ENCODE measurements at places on chromosomes 5 and 9. TPM values are rescaled to one million over a fixed set of nuclear protein-coding genes. Genes with fewer than 3 reads are reported as not detected.
A peak's percentile ranks its signal among the peaks of the same experiment; 100 is the strongest.

DNA sequence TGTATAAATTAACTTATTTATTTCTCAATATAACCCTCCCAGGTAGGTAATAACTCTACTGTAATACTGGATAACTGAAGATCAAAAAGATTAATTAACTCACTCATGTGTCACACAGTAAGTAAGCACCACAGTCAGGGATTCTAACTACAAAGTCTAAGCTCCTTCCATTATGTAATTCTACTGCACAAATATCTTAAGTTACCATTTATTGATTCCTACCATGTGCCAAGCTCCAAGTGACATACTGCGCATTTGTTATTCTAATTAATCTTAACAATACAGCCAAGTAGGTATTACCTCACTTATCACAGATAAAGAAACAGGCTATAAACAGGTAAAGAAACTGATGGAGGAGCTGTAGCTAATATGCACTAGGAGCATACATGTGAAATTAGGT is 58.3 kb downstream of the RANBP6 start:
- DNase-seq = no peak

DNA sequence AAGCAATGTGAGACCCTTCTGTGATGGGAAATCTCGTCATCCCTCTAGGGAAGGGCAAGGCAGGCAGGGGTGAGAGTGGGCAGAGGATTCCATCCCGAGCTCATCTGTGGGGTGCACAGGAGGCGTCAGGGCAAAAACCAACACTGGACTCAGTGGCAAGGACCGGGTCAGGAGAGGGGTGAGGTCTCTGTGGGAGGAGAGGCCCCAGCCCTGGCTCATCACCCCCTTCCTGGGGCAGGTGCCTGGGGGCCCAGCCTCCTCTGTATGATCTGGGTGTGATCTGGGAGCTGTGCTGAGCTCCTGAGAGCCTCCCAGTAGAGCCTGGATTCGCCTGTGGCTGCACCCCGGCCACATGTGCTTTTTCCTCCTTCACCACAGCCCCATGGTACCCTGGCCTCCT is 597 bp downstream of the SPATA31E1 start:
- no peak for DNase-seq

The HAND1 gene
- total RNA-seq = not detected

GRCh38 chr5:170357955-170358444 is 31.2 kb downstream of the KCNMB1 start:
- DNase-seq = no peak

- no peak for DNase-seq
Measured at GRCh38 chr9:88748566-88749261, 213.7 kb downstream of the NXNL2 start.

- peak; percentile 80 for DNase-seq
Measured at GRCh38 chr9:90102292-90102901, 497.6 kb downstream of the GADD45G start.

The SLC4A9 gene
- 0.29 TPM for total RNA-seq

The NR5A1 gene
- total RNA-seq = not detected

GRCh38 chr5:79973511-79973910 is 17.6 kb downstream of the MTX3 start:
- DNase-seq = no peak

GRCh38 chr5:78260771-78261170 is 33.7 kb downstream of the AP3B1 start:
- no peak for DNase-seq

The SLC6A19 gene
- total RNA-seq = not detected

DNA sequence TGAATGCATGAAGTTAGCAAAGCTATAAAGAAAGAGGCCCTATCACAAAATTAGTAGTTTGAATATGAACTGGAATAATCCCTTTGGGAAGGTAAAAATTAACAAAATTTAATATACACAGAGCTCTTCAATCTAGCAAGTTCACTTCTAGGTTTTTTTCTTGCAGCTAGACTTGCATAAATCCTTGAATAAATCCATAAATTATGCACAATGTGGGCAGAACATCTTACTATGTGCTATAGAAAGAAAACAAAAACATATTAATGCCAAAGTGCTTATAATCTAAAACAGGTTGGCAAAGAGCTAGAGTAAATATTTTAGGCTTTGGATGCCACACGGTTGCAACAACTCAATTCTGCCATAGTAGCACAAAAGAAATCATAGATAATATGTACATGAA is 138.5 kb upstream of the FREM1 start:
- no peak for DNase-seq

DNA sequence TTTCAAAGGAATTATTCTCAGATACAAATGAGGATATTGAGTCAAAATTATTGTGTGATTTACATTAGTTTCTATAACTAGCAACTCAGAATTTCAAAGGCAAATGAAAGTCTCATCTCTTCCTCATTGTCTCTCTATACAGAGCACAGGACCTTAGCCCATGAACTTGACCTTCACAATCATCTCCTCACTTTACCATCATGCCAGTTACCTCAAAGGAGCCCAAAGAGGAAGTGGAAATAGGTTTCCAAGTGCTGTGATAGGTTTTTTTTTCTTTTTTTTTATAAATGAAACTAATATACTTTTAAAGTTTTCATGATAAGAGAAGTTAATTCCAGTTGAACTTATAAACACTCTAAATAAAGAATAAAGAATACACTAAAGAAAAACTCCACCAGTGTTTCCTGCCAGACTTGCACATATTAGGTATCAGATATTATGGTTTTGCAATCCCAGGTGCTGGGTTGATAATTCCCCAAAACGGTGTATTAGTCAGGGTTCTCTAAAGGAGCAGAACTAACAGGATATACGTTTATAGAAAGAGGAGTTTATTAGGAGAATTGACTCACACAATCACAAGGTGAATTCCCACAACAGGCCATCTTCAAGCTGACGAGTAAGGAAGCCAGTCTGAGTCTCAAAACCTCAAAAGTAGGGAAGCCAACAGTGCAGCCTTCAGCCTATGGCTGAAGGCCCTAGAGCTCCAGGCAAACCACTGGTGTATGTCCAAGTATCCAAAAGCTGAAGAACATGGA is 50.1 kb upstream of the ADAMTS16 start:
- no peak for DNase-seq

DNA sequence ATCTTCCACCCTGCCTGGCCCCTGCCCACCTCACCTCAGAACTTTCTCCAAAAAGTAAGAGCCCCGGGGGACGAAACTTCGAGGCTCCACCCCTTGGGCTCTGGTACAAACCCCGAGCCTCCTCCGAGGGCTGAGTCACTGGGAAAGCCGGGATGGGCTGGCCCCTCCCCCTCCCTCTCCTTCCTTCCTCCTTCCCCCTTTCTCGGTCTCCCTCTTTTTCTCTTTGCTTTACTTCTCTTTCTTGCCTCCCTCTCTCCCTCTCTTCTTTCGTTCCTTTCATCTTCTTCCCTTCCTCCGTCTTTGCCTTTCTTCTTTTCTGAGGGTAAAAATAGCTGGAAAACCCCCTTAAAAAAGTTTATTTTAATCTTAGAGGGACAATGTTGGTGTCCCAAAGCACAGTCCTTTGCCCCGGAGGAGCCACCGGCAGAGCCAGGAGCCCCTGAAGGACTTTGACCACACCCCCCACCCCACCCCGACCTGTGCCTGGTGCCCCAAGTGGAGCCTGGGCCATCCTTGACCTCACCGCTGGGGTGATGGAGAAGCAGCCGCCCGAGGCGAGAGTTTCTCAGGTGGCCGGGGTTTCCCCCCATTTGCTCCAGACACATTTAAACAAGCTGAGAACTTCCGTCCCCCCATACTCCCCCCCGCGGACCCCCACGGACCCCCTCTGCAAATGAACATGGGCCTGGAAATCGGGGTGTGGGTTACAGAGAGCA is 5.7 kb upstream of the NOTCH1 start:
- DNase-seq = peak; percentile 68

The OTULINL gene
- total RNA-seq = 46.4 TPM

DNA sequence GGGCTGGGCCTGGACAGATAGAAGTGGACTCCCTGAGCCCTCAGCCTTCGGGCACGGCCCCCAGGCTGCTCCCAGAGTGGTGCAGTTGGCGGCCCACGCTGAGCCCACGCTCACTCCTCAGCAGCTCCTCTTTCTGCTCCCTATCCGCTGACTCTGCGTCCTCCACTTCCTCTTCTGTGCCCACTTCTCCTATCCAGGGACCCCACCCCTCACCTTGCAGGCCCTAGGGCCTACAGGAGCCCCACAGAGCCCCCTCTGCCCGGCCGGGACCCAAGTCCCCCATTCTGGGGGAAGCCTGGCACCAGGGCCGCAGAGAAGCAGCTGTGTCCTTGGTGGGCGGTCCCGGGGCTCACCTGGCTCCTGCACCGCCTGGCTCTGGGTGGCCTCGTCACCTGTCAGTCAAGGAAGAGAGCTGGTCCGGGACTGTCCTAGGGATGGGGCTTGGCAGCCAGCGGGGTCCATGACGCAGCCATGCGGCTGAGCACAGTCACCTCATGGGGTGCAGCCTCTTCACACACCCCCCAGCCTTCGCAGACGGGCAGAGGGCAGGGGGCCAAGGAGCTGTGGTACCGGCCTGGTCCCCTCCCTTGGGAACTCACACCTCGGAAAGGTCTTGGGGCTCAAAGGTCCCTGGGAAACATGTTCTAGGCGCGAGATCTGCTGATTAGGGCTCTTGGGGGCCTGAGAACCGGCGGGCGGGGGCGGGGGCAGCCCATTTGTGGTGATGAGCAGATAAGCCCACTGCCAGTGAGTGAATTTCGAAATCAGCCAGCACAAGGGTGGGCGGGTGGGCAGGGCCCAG is 5.4 kb upstream of the NRARP start:
- no peak for DNase-seq

DNA sequence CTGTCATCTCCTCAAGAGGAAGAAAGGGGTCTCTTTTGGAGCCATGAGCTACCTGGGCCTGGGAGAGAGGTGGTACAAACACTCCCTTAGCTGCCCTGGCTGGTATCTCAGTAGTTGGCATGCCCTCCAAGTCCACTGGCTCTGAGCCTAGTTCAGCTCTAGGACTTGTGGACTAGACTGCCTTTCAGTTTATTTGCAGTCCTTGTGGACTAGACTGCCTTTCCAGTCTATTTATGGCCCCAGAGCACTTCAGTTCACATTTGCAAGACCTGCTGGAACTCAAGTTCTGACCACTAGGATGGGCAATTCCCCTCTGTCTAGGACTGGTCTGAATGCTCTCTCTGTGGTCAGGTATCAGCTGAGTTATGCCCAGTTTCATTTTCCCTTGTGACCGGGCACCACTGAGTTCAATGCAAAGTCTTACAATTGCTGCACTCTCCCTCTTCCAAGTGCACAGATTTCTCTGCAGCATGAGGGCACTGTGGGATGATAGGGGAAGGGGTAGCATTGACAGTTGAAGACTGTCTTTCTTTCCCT is 1019.0 kb downstream of the TAF11L14 start:
- no peak for DNase-seq

The SLC34A1 gene
- total RNA-seq = 0.07 TPM

The CTSV gene
- 11.4 TPM for total RNA-seq

- no peak for DNase-seq
Measured at GRCh38 chr9:114409842-114410241, 22.1 kb upstream of the AKNA start.

- no peak for DNase-seq
Measured at GRCh38 chr5:14526493-14526892, 55.1 kb upstream of the OTULINL start.

The MUSK gene
- not detected for total RNA-seq

DNA sequence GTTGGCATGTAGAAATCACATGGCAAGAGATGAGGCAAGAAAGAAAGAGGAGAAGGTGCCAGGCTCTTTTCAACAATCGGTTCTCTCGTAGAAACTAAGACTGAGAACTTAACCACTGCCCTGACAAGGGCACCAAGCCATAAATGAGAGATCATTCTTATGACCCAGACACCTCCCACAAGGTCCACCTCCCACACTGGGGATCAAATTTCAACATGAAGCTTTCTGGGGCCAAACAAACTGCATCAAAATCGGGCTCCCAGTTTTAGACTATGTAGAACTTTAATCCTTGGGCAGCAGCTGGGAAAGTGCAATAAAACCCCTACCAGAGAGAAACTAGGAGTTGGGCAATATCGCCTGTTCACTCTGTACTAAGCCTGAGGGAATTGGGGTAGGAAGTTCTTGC is 150.2 kb upstream of the CCDC152 start:
- DNase-seq = no peak

DNA sequence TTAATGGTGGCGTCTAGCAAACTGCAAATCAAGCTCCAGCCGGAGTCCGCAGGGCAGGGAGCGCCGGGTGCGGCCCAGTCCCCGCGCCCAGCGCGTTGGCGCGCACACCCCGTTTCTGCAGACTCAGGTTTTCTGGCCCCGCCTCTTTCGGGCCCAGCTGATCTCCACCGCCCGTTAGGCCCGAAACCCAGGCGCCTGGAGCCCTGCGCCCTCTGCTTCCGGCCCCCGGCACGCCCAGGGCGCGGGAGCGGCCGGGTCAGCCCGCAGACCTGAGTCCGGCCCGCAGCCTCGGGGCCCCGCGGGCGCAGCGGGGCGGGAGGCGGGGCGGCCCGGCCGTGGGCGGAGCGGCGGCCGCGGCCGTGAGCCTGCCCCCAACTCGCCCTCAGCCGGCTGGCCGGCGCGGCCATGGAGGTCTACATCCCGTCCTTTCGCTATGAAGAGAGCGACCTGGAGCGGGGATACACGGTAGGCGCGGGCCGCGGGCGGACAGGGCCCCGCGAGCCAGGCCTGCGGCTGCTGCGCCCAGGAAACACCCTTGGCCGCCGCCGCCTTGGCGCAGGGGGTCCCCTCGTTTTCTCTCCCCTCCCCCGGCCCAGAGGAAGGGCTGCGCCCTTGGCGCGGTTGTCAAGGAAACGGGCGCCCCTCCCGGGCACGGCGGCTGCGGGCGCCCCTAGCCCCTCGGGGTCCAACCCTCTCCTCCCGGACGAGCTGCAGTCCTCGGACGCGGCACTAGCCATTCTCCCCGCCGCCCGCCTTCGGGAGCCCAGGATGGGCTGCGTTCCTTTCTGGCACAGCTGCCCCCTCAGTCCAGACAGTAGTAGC is at the start of gene SNX24:
SNX24 (plus strand) TSS at position 385 of the 822 bp plus-strand sequence; CDS start at position 406, 21 bp downstream.
- peak; percentile 82 for DNase-seq

- peak; percentile 98 for DNase-seq
Measured at GRCh38 chr5:93307557-93307956, 273.5 kb downstream of the NR2F1-AS1 start.

- DNase-seq = peak; percentile 46
Measured at GRCh38 chr9:131480258-131480657, 22.5 kb upstream of the POMT1 start.

The NTNG2 gene
- total RNA-seq = 1.7 TPM

GRCh38 chr5:98397081-98397480 is 376.4 kb upstream of the RGMB start:
- no peak for DNase-seq

The ASS1 gene
- total RNA-seq = 74.1 TPM

DNA sequence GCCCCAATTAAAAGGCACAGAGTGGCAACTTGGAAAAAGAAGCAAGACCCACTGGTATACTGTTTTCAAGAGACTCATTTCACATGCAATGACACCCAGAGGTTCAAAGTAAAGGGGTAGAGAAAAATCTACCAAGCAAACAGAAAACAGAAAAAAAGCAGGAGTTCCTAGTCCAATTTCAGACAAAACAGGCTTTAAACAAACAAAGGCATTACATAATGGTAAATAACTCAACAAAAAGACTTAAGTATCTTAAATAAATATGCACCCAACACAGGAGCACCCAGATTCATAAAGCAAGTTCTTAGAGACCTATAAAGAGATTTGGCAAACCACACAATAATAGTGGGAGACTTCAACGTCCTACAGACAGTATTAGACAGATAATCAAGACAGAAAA is 215.8 kb downstream of the SLCO4C1 start:
- DNase-seq = no peak
